NAMALWA (cell line): ENCODE measurements at places on chromosomes 11 and 22.

DNA sequence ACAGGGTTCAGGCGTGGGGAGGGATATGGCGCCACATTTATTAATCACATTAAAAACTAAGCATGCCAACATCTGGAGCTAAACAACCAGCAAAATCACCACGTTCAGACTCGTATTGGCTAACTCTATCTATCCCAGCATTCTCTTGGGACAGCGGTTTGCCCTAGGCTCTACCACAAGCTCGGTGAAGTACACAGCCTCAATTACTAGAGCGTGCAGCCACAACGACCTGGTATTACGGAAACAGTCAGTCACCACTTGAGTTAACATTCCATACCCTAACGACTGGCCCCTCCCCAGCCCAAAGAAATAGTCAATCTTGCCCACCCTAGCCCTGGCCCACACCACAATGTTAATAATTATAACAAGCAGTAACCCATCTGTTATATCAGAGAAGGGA is 32.1 kb downstream of the APOL5 start:
- peak; percentile 96 for DNase-seq

DNA sequence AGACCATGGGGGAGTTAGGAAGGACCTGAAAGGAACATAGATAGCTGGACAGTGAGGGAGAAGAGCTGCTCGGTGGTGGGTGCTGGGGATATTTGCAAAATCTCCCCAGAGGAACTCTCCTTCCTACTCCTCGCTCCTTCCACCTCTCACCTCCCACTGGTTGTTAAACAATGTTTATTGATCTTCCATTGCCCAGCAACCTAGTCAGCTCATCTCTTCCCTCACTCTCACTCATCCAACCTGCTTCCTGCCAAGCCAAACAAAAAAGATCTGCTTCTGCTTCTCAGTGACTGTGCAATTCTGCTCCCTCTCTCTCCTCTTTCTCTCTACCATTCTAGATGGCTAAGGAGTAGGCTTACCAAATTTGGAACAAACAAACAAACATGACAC is 115.0 kb downstream of the SLC1A2 start:
- DNase-seq, result no peak

DNA sequence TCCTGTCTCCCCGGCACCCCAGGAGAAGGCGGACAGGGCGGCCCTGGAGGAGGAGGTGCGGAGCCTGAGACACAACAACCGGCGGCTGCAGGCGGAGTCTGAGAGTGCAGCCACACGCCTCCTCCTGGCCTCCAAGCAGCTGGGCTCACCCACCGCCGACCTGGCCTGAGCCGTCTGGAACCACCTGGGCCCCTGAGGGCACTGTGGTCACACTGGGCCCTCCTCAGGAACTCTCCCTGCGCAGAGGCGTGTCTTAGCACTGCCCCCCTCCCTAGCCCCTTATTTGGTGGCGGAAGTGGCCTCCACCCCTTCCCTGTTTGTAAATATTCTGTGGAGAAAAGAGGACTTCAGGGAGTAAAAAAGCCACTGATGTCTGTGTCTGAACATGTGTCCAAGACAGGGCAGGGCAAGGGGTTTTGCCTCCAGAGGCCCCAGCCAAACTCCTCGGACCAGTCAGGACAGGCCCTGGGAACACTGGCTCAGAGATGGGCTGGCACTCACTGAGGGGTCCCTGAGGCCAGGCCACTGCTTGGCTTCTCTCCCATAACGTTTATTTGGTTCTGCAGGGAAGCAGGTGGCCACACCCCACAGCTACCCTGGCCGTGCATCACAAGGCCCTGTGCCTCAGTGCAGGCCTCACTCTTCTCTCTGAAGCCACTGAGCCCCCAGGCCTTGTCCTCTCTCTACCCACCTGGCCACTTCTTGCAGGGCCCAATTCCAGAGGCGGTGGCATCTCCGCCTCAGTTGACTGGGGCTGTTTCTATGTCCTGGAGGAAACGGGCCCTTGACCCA is 12.0 kb downstream of the RELA start:
- no peak for DNase-seq

GRCh38 chr22:48926643-48927042 is 901.0 kb downstream of the BRD1 start:
- no peak for DNase-seq

DNA sequence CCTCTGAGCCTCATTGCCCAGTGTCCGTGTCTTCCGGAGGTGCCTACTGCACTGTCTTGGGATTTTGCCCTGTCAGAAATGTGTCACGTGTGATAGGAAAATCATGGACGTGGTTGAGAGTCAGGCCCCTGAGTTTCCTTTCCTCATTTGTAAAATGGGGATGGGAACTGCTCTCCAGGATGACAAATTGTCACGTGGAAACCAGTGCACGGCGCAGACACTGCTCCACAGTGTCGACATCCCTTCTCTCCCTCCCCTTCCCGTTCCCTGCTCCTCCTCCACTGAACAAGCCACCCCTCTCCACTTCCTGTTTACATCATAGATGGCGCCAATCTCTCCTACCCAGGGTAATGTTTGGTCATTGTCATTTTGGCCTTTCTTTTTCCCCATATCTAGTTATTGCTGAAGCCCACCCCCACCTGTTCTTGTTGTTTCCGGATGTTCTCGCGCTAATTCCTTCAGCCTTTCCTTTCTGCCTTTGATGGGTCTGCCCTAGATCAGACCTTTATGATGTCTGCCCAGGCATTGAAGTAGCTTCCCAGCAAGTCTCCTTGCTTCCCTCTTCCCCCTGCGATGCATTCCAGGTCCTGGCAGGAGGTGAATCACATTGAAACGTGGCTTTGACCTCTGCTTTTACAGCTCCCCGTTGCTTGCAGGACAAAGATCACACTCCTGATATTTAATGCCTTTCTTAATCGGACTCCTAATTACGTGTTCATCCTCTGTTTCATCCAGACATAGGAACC is 91.8 kb downstream of the TBC1D22A start:
- DNase-seq, result no peak

- peak; percentile 91 for DNase-seq
Measured at GRCh38 chr22:40418366-40419201, 48.2 kb downstream of the SGSM3 start.

DNA sequence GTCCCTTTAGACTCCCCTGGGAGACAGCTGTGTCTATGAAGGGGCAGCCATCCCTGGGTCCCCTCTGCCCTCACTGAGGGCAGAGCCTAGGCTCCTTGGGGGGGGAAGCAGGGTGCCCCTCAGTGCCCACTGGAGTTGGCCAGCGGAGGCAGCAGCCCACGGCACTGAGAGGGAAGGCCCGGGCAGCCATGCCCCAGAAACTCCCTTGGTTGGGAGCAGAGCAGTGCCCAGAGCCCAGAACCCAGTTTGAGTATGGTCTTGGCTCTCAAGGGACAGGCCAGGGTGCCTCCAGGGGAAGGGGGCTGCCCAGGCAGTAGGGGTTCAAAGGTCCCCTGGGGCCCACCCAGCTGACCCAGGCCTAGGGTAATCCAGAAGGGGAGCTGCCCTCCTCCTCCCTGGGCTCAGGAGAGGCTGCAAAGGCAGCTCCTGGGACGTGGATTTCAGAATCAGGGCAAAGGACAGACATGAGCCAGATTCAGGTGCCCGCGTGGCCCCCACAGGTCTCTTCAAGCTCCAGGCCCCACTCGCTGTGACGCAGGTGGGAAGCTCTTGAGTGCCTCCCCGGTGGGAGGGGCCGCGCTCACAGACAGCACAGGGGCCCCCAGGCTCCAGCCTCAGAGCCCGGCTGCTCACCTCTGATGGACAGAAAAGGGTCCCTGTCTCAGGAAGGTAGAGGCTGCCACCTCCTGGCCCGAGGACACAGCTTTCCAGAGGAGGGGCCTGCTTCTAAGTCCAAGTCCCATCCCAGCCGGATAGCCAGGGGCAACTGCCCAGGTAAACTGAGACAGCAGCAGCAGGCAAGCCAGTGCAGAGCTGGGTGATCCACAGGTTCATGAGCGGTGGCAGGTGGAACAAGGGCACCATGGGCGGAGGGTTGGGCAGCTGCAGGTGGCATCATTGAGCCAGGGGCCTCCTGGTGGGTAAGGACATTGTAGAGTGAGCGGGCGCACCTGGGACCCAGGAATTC is 2.6 kb downstream of the C11orf21 start:
- no peak for DNase-seq

DNA sequence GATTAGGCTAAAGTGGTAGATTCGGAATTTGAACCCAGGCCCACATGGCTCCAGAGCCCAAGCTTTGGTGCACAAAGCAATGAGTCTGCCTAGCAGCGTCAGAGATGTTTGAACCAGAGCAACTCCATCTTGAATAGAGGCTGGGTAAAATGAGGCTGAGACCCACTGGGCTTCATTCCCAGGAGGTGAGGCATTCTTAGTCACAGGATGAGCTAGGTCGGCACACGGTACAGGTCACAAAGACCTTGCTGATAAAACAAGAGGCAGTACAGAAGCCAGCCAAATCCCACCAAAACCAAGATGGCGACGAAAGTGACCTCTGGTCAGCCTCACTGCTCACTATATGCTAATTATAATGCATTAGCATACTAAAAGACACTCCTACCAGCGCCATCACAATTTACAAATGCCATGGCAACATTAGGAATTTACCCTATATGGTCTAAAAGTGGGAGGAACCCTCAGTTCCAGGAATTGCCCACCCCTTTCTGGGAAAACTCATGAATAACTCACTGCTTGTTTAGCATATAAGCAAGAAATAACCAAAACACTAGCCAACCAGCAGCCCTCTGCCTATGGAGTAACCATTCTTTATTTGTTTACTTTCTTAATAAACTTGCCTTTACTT is 40.3 kb upstream of the DAGLA start:
- no peak for DNase-seq

DNA sequence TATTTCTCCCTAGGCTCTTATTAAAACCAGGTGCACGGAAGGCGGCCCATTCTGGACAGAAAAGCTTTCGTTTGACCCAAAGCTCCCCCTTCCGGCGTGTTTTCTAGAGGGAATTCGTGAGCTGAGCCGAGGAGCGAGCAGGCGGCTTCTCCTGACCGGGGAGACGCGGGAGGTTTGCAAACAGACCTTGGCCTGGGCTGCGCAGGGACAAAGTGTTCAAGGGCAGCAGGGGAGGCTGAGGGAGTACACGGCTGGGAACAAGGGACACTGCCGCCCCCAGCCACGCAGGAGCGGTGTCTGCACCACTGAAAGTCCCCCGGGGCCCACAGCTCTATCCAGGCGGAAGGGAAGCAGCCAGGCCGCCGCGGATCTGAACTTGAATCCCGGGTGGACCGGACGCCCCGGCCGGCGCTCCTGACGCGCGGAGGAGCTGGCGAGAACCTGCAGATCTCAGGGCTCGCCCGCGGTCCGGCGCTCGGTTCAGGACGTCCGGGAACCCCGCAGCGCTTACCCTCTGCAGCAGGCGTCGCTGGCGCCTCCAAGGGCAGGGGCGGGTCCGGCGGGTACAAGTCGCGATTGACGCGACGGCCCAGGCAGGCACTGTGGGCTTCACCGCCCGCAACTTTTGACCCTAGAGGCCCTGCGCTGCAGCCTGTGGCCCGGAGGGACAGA is 101.9 kb downstream of the WT1 start:
- DNase-seq, result no peak

DNA sequence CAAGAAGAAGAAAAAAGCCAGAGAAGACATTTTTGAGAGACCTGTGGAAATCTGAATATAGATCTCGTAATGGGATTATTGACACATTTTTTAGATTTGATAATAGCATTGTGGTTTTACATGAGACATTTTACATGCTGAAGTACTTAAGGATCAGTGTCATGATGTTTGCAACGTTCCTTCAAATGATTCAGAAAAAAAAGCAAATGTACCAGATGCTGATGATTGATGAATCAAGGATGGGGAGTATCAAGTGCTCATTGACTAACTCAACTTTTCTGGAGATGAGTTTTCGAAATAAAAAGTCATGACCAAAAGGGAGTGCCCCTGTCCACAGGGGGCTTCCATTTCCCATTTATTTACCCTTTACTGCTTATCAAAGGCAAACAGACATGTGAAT is 207.0 kb upstream of the SORL1-AS1 start:
- no peak for DNase-seq

DNA sequence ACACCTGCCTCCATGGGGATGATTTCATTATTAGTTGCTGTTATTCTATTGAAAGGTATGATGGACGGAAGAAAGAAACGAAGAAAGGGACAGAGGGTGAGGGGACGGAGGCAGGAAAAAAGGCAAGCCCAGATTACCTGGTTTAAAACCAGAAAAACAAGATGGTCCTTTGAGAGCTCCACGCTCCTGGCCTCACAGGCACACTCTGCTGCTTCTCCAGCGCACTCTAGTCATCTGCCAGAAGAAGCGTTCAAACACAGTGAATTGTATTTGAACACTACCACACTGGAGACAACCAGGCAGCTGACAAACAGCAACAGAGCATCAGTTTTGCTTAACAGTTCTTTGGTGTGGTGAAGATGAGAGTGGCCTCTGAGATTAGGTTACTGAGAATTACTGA is 216.9 kb downstream of the CADM1 start:
- DNase-seq, result no peak

DNA sequence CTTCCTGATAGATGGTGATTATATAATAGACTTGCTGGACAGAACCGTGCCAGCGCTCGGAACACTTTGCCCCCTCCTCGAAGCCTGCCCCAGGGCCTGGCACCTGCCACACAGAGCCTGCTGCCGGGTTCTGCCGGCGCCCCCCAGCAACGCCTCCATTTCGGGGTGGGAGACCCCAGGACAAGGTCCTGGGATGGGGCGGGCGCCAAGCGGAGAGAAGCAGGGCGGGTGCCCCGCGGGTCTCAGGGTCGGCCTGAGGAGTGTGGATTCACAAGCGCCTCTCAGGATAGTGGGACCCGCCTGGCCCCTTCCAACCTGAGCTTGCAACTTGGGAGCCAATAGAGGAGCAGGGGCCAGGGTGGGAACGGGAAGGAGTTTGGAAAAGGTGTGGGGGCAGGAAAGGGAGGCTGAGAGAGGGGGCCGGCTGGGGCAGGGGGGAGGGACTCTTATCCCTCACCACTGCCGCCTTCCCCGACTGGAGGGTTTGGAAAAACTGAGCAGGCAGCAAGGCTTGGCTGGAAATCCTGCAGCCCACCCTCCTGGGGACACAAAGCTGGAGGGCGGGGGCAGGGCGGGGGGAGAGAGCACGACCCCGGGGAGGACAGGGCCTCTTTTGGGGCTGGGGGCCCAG is 3.3 kb upstream of the BCL9L start:
- DNase-seq, result no peak

DNA sequence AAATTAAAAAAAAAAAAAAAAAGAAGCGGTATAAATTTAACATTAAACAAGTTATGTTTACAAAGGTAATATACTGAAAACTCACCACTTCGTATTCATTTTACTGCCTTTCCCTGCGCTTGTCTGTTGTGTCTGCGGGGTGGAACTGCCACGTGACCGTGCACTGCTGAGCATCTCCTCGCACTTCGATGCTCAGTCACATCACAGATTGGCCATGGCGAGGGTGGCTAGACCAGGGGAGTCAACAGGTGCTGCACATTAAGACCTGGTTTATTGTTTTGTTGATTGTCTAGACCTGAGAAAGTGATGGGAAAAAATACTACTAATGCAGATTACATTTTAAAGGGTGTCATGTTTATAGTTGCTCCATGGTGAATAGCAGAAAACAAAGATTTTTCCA is 22.8 kb upstream of the TUB start:
- DNase-seq, result no peak

DNA sequence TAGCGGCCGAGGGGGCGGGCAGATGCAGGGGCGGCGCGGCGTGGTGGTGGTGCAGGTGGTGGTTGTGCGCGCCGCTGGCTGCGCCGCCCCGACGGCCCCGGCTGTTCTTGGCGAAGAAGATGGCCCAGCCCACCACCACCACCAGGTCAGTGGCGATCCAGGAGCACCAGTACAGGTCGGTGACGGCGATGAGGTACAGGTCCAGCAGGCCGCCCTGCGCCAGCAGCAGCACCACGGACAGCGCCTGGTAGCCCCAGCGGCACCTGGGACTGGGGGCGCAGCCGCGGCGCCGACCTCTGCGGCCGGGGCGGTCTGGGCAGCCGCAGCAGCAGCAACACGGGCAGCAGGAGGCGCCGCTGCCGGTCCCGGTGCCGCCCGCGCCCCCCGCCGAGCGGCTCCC is 879 bp downstream of the TMEM121B start:
- DNase-seq, result no peak
